ENCODE measurements at places on chromosomes 11 and 22.

- peak overlapping the region; percentile 86 for H3K4me3 ChIP-seq
- DNase-seq, result peak; percentile 40
- H3K4me1 ChIP-seq, result peaks cover 51% of the 10 kb centered on the region
Measured at GRCh38 chr22:30969532-30970355, 679 bp downstream of the TUG1 start.

DNA sequence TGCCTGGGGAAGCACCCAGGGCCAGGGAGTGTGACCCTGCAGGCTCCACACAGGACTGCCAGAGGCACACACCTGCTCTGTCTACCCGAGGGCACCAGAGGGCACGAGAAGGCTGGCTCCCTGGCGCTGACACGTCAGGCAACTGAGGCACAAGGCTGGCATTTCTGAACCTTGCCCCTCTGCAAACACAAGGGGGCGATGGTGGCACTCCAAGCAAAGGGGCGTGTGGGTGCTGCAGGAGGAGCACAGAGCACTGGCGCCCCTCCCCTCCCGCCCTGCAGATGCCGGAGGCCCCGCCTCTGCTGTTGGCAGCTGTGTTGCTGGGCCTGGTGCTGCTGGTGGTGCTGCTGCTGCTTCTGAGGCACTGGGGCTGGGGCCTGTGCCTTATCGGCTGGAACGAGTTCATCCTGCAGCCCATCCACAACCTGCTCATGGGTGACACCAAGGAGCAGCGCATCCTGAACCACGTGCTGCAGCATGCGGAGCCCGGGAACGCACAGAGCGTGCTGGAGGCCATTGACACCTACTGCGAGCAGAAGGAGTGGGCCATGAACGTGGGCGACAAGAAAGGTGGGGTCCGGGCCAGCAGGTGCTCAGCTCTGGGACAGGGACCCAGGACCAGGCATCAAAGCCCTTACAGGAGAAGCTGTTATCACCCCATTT, 20.8 kb upstream of the TXNRD2 start:
- peaks cover 3% of the 10 kb centered on the region for H3K4me1 ChIP-seq
- H3K4me3 ChIP-seq, result no peak overlapping the region
- DNase-seq, result peak; percentile 85
- H3K27ac ChIP-seq, result no peak overlapping the region

GRCh38 chr11:34866375-34866774, 49.8 kb downstream of the APIP start:
- H3K36me3 ChIP-seq, result no peaks in the 10 kb centered on the region
- no peak overlapping the region for H3K27ac ChIP-seq
- no peaks in the 10 kb centered on the region for H3K4me1 ChIP-seq
- no peak overlapping the region for H3K4me3 ChIP-seq

DNA sequence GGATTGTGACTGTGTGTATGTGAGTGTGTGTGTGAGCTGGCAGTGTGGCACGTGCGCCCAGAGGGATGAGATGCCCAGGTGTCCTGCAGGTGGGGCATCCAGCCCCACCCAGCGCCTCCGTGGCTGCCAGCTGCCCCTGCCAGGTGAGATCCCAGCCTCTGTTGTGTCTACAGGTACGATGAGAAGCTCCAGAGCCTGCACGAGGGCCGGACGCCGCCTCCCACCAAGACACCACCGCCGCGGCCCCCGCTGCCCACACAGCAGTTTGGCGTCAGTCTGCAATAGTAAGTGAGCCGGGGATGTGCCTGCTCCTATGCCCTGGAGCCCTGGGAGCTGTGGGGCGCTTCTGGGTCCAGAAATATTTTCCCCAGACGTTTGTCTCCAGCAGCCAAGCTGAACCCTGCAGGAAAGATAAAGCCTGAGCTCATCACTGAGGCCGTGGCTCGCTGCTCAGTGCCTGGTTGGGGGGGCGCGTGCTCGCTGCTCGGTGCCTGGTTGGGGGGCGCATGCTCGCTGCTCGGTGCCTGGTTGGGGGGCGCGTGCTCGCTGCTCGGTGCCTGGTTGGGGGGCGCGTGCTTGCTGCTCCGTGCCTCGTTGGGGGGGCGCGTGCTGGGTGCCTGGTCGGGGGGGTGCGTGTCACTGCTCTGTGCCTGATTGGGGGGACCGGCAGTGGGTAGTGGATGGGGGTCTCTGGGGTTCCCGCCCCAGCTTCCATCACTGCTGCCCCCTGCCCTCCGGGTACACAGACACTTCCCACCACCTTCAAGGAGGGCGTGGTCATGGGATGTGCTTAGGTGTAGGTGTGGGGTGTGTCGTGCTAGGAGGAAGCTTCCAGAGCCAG, 73.2 kb downstream of the ARHGAP8 start:
- H3K27ac ChIP-seq, result no peak overlapping the region
- no peaks in the 10 kb centered on the region for H3K4me1 ChIP-seq
- no peaks in the 10 kb centered on the region for H3K36me3 ChIP-seq
- H3K27me3 ChIP-seq, result peaks cover 10% of the 10 kb centered on the region
